ENCODE measurements at places on chromosomes 3 and 15.

DNA sequence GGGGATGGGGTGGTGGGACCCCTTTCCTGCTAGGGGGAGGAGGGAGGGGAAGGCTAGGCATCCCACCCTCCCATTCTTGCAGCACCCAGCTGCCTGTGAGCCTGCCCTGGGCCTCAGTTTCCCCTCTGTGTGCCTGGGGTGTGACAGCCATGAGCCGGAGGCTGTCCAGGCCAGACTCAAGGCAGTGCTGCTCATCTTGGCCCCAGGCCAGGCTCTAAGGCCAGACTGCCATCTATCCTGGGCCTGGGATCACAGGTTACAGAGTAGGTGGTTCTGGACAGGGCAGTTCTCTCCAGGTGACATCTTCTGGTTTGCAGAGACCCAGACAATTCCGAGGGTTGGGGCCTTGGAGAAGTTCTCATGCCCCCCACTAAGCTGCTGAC lies 3.3 kb upstream of the VILL start:
- no peak for DNase-seq

DNA sequence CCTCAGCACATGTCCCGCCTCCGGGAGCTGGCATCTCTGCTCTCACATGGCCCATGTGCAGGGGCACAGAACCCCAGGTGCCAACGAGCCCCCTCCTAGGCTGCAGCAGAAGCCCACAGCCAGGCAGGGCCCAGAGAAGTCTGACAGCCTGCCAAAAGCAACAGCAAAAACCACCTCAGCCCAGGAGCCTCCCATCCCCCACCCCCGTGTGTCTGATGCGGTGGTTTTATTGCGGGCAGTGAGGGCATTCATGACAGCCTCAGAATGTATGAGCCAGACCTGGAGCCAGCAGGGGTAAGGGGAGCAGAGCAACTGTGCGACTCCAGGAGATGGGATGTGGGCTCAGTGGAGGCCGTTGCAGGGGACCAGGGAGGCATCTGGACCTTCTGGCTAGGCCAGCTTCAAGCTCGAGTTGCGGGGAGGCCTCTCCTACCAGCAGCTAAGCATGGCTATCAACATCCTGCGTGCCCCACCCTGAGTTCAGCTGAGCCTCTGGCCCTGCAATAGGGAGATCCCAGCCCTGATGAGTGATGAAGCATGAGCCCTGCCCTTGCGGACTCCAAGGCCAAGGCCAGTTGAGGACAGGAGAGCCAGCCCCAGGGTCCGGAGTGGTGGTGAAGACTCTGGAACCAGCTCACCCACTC lies 52.5 kb downstream of the CYP11A1 start:
- DNase-seq, result no peak

GRCh38 chr3:188174317-188175044 lies 20.5 kb downstream of the LPP start:
- no peak for DNase-seq

GRCh38 chr3:79586232-79586631 lies 181.6 kb downstream of the ROBO1 start:
- DNase-seq, result no peak

DNA sequence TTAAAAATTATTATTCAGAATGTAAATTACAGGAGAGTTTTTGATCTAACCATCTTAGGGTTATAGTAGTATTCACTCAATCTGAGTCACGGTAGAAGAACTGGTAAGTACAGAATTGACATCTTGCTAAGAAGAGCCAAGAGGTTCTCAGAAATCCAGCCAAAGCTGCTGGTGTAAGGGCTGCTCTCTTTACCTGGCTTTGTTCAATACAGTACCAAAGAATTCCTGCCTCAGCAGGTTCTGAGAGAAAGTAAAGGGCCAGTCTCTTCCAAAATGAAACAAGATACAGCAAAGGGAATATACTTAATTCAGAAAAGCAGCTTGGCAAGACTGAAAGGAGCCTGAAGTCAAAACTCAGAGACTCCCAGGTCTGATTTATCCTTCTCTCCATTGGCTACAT lies 193.1 kb downstream of the TNIK start:
- DNase-seq, result no peak

DNA sequence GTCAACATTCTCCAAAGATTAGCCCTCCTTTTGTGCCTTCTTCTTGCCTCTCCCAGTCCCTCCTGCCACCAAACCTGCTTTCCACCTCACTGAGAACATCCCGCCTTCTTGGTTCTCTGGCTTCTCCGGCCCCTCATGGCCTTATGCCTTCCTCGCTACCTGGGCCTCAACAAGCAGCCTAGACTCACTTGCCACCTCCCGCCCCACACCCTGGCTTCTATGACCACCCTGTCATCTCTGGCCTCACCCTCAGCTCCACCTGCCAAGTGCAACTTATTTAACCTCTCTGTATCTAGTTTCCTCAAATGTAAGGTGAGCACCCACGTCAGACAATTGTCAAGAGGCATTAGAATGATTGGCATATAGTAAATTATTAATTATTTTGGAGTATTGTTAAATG lies 68.8 kb upstream of the MEX3B start:
- no peak for DNase-seq

DNA sequence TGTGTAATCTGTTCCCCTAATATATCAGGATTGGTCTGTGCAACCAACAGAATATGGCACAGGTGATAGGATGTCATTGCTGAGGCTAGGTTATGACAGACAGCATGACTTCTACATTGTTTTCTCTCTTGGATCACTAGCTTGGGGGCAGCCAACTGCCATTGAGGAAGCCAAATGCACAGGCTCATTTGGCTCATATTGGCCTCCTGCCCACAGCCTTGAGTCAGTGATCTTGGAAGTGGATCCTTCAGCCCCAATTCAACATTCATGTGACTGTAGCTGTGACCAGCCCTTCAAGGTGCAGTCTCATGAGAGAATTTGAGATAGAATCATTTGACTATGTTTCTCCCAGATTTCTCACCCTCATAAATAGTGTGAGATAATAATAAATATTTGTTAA lies 675.6 kb downstream of the GRM7 start:
- DNase-seq, result no peak

DNA sequence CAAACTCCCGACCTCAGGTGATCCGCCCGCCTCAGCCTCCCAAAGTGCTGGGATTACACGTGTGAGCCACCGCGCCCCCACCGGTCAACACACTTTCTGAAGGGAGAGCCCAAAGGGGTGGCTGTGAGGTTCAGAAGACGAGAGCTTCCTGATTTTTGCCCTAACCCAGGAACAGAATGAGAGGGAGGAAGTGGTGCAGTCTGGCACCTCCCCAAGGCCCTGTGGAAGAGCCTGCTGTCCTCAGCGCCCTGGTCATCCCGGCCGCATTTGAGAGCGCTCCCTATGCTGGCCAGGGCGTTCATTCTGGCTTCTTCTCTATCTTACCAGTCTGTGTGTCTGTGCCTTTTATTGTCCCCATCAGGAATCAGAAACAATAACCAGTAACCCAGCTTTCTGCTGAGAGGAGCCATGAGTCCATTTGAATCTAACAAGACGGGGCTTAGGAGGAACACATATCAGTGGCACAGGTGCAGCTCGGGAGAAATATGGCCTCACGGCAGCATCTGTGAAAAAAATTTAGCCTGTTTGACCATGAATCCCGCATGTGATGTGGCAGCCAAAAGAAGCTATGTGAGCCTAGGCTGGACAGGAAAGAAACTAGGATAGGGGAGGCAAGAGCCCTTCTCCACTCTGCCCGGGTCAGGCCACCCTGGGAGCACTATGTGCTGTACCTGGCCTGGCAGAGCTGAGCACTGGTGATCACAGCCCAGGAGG lies 12.9 kb downstream of the BDH1 start:
- no peak for DNase-seq

GRCh38 chr3:178112134-178112533 lies 424.1 kb upstream of the KCNMB2 start:
- no peak for DNase-seq
